ENCODE measurements at places on chromosomes 5 and 9.

- no peak for DNase-seq
Measured at GRCh38 chr5:127275641-127276193, 14.9 kb upstream of the MEGF10 start.

DNA sequence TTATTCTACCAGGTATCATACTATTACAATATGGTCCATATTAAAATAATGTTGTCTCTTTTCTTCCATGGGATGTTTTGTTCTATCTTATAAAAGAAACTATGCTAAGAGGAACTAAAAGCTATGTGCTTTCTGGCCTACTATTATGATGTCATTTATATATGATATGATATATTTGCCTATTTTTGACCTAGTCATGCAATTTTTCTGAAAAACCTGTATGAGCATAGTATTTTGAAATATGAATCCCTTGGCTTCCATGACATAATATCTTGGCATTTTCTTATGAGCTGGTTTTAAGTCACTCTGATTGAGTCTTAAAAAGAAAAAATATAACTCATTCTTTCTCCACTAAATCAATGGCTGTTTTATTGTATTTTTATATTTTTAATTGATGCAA lies 60.7 kb downstream of the MAN2A1 start:
- DNase-seq: no peak

- DNase-seq: no peak
Measured at GRCh38 chr9:99070681-99071080, 34.2 kb upstream of the TGFBR1 start.

GRCh38 chr5:158468444-158468843 lies 609.5 kb upstream of the CLINT1 start:
- DNase-seq: no peak

GRCh38 chr5:129322968-129323367 lies 137.1 kb upstream of the ADAMTS19 start:
- DNase-seq: no peak

DNA sequence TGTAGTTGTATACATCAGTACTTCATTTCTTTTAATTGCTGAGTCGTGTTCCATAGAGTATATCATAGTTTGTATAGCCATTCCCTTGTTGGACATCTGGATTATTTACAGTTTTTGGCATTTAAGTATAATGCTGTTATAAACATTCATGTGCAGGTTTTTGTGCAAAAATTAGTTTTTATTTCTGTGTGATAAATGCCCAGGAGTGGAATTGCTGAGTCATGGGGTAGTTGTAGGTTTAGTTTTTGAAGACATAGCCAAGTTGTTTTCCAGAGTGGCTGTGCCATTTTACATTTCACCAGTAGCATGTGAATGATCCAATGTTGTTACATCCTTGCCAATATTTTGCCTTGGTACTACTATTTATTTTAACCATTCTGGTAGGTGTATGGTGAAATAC lies 12.5 kb downstream of the ZNF354B start:
- no peak for DNase-seq

GRCh38 chr5:16628376-16628775 lies 11.6 kb upstream of the RETREG1 start:
- no peak for DNase-seq

DNA sequence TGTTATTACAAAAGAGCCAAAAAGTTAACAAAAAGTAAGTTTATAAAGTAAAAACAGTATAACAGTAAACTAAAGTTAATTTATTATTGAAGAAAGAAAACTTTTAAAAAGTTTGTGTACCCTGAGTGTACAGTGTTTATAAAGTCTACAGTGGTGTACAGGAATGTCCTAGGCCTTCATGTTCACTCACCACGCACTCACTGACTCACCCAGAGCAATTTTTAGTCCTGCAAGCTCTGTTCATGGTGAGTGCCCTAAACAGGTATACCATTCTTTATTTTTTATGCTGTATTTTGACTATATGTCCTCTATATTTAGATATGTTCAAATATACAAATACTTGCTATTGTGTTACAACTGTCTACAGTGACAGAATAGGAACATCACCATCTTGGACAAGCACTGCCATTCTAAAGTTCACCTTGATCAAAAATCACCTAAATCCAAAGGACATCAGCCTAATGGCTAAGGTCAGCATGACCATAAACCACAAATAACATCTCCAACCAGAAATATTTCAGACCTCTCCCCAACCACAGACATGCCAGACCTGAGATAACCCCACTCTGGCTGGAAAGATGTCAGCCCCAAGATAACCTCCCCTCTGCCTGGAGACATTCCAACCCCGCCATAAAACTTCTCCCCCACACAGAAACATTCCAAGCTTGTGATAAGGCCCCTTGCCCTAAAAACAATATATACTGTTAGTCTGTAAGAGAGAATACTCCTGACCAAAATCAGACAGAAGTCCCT lies 56.1 kb downstream of the AGXT2 start:
- no peak for DNase-seq

DNA sequence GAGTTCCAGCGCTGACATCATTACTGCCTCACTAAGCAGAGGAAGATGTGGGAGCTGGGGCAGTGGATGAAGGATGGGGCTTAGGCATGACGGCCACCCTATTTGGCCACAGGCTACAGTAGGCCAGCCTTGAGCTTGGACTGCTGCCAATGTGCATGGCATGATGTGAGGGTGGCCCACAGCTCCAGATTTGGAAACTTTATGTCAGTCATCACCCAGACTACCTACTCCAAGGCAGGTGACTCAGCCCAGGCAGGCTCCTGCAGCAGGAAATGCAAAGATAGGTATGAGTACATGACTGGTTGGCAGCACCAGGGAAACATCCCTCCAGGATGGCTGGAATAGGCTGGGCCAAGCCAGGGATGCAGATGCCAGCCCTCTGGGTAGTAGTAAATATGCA lies 303.6 kb downstream of the SPOCK1 start:
- no peak for DNase-seq

DNA sequence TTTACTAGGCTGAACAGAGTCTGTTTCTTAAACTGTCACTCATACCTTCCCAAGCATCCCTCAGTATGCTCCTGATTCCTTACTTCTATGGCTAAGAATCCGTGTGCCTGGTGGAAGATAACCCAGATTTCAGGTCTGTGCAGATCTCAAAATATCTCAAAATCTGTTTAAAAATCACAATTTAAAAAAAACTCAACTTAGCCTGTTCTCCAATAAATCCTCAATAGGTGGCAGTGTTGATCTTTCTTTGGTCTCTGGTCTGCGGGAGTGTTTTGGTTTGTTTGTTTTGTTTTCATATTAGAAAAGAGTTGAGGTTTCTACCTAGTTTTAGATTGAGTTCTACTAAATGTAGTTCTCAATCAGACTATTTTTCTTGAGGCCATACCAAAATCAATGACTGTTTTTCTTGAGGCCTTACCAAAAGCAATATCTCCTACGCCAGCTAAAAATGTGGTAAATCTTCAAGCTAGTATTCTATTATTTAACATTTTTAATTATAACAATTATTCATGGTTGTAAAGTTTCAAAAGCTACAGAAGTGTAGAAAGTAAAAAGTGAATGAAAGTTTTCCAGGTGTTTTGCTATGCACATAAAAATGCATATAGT lies 57.9 kb downstream of the TGFBR1 start:
- DNase-seq: no peak

DNA sequence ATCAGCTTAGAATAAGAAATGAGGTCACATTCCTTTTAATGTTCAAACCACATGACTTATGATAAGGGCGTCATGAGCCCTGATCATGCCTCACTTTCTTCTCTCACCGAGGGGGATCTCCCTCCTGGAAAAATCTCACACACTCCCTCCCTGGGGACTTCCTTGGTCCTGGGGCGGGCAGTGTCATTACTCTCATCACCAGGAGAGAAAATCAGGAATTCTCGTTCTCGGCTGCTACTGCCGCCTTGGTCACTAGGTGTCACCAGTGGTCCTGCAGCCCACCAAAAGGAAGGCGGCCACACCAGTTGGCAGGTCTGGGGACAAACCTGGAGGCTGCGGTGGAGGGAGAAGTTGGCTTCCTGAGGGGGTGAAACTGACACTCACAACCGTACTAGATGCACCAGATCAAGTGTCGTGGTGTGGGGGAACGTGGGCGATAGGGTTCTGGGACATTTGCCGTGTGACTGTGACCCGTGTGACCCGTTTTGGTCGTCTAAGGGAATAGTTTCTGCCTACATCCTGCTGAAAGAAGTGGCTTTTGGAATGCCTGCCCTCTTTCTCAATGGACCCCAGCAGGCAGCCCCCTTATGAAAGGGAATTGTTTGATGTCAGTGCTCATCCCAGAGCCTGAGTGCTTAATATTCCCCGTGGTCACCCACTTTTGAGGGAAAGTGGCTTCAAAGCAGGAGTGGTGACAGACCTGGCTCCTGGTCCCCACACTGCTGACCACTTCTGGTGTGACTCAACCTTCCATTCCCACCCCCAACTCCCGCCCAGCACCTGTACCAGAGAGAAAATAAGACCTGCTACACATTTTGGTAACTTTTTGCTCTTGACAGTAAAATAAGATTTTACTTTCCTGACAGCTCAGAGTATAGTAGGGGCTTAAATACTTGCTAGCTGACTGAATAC lies 63.2 kb downstream of the ACER2 start:
- DNase-seq: no peak

DNA sequence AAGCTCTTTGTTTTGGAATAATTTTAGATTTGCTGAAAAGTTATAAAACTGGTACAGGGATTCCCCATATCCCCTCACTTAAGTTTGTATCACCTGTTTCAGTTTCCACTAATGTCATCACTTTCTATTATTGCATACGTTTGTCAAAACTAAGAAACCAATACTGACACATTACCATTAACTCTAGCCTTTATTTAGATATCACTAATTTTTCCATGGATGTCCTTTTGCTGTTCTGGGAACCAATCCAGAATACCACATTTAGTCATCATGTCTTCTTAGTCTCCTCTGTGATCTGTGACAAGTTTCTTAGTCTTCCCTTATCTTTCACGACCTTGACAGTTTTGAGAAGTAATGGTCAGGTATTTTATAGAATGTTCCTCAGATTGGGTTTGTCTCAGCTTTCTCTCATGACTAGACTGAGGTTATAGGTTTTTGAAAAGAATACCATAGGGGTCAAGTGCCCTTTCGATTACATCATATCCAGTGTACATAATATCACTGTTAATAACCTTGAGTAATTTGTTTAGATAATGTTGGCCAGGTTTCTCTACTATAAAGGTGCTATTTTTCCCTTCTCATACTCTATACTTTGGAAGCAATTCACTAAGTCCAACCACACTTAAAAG lies 51.9 kb upstream of the NMUR2 start:
- DNase-seq: no peak

DNA sequence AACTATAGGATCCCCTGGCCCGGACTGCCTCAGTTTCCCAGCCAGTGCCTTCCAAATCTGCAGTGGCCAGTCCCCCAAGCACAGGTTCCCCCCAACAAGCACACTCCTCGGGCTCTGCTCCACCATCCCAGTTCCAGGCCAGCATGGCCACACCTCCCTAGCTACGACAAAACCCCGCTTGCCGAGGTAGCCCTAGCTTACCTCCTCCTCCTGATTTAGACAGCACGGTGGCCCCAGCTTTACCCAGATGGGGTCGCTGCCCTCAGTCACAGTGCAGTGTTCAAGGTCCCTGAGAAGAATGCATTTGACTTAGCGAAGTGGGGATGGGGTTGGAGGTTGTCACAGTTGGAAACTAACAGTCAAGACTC lies 40.8 kb upstream of the GARNL3 start:
- no peak for DNase-seq

DNA sequence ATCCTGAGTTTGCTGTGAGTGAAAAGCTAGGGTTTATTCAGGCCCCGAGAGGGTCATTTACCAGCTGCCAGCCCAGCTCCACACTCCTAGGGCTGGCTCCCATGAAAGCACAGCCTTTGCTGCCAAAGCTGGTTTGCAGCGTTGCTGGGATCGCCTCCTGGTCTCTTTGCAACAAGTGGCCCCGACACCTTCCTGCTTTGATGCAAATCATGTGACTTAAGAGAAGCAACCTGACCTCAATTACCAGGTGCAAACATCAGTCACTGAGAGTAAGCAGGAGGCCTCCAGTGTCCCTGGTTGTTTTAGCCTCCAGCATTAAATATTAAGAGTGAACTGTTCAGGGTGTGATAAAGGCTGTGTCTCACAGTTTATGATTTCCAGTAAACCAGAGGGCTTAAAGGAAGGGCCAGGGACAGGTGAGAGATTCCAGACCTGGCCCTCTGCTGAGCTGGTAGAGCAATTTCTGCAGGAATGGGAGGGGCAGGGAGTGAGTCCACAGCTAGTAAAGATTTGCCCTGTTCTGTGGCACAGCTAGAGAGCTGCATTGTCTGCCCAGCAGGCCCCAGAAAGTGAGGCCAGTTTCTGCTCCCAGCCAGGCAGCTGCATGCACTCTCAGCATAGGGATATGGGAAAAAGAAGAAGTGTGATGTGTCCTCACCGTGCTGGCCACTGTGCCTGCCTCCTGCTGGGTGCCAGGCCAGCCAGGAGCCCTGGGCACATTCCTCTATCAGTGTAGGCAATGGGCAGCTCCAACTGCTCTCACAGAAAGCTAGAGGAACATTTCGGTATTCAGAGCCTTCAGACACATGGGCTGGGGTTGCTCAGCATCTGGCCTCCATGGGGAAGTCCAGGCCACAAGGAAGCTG lies 58.0 kb downstream of the SLC22A5 start:
- peak; percentile 28 for DNase-seq

DNA sequence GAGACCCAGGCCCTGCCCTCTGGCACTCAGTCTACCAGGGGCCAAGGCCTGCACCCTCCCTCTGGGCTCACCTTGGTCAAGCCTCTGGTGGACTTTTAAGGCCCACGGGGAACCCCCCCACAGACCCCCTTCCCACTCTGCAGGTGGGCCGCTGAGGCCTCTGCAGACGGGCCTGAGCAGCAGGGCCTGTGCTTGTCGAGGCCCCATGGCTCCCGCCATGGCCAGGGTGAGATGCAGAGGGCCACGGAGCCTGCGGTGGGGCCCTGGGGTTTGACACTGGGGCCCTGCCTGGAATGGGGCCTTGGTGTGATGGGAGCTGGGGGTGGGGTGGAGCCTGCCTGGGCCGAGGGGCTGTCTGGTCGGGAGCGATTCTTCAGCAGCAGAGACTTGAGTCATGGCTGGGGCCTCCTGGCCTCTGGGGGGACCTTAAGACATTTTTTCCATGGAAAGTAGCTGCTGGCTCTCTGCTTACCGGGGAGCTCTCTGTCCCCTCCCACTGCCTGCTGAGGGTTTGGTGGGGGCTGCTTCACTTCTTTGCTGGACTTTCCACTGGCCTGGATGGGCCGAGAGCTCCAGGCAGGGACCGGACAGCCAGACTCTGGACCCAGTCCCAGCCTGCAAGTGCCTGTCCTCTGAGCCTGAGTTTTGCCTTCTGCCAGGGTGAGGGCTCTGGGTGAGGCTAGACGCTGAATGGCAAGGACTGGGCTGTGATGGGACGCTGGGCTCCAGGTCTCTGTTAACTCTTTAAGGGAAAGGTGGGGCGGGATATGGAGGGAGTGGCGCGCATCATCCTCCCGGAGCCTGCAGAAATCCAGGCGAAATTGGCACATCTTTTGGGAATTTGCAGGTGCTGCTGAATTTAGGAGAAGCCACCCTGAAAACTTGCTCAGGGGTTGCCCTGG lies 132.2 kb downstream of the RXRA start:
- no peak for DNase-seq

Data from activated CD8-positive, alpha-beta memory T cell treated with anti-CD3 and anti-CD28 coated beads for 1 hour (primary cell).